ENCODE measurements at places on chromosomes 11 and 22. TPM values are rescaled to one million over a fixed set of nuclear protein-coding genes. Genes with fewer than 3 reads are reported as not detected.

GRCh38 chr22:29391546-29391945 is 3.2 kb upstream of the AP1B1 start:
- DNase-seq = no peak

Gene CASP1
- 21.1 TPM for total RNA-seq

DNA sequence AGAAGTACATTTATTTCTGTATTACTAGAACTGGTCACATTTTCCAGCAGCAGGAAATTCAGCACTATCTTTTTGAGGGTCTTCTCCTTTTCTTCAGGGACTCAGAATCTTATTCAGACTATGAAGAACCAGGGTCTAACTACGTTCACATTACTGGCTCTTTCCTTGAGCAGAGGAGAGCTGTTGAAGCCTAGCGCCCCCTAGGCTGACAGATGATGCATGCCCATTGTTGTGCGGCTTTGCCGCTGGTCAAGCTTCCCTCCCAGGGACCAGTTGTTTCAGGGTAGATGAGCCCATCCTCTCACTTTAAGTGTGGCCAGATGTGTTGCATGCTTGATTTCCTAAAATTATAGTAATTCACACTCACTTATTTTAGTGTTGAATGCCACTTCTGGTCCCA is 168.2 kb upstream of the PDGFD start:
- no peak for DNase-seq

DNA sequence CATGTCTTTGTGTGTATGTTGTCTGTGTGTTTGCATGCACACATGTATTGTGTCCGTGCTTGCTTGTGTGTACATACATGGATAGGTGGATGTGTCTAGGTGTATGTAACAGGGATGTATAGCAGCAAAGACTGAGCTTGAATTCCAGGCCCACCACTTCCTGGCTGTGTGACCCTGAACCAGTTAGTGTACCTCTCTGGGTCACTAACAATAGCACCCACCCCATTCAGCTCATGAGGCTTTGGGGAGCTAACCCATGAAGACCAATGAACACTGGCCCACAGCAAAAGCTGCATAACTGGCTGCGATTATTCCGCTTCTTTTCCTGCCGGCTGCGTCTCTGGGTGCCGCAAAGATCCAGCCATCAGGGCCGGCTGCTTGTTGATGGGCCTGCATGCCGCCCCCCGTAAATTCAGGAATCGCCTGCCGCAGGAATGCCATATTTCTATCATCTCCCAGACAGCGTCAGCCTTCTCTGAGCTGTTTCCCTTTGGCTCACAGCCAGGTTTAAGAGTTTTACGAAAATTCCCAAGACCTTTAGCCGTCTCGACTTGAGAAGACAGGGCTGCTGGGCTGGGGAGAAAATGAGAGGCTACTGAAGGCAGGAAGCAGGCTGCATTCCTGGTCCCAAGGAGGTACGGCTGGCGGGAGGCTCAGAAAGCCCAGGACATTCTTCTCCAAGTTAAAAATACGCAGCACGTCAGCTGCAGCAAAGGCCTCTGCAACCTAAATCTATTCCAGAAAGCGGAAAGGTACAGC is 224.6 kb downstream of the MN1 start:
- no peak for DNase-seq

GRCh38 chr22:24302591-24302990 is 32.0 kb downstream of the SPECC1L start:
- DNase-seq = no peak

DNA sequence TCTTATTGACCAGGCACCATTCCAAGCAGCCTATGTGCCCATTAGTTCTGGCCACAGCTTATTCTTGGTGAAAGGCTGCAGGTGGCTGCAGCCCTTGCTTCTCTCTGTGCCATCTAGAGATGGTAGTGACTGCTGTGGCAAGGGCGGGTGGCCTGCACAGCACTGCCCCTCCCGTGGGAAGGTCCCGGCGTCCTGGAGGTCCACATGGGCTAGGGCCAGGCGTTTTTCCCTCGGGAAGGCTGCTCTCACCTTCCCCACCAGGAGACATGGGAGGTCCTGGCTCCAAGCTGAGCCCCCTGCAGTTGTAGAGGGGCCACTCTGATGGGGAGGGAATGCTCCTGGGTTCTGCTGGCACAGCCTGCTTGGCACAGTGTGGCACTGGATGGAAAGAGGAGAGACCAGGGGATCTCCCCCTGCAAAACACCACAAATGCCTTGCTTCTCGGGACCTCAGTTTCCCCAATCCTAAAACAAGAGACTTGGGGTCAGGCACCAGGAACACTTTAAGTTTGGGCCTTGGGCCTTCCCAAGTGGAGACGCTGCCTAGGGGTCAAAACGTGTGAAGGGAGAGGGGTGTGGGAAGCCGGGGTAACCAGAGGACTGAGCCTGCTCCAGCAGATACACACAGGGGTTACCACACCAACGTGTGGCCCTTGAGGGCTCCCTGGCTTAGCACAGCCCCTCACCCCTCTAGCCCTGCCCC is 10.0 kb upstream of the TBC1D22A start:
- no peak for DNase-seq

DNA sequence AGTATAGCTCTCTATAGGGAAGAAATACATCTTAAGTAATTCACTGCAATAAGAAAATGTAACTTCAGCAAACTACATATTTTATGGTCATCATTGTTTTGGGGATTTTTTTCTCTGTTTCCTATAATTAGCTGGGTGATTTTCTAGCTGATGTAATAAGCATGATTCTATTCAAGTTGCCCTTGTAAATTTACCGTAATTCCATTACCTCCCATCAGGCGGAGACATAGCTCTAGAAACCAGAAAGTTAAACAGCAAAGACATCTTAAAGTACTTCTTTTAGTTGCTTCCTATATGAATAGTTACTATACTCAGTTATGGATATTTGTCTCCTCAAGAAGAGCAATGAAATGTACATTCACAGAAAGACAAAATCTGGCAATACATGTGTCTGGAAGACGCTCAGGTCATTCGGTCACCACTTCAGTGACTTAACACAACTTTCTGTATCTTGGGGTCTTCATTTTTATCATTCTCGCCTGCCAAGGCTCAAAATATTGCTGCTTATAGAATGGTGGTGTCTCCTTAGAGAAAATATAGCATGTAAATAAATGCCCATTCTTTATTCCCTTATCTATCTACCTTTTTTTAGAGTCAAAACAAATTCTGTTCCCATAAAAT is 239.9 kb upstream of the ZC3H12C start:
- DNase-seq = no peak

DNA sequence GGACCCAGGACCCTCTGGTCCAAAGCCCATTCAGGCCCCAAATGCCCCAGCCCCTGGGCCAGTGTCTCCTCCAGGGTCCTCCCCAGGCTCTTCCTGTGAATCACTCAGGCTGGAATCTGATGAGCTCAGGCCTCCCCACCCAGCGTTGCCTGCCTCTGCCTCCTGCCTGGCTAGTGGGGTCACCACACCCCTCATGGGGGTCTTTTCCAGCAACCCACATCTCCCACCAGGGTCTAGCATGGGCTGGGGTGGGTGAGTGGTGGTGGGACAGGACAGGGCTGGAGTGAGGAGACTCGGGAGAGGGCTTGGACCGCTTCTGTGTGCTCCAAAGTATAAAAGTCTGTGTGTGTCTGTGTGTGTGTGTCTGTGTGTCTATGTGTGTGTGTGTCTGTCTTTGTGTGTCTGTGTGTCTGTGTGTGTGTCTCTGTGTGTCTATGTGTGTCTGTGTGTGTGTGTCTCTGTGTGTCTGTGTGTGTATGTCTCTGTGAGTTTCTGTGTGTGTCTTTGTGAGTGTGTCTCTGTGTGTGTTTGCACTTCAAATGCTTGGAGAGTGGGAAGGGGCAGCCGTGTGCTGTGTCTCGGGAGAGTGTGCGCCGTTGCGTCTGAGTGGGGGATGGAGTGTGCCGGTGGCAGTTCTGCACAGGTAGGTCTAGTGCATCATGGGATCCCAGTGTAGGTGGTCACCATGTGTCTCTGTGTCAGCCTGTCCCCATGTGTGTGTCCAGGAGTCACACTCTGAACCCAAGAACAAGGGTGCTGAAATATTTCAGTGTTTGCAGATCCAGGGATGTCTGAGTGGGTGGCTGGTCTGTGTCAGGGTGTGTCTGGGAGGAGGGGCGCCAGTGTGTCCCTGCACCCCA is 8.8 kb downstream of the RIN1 start:
- no peak for DNase-seq

DNA sequence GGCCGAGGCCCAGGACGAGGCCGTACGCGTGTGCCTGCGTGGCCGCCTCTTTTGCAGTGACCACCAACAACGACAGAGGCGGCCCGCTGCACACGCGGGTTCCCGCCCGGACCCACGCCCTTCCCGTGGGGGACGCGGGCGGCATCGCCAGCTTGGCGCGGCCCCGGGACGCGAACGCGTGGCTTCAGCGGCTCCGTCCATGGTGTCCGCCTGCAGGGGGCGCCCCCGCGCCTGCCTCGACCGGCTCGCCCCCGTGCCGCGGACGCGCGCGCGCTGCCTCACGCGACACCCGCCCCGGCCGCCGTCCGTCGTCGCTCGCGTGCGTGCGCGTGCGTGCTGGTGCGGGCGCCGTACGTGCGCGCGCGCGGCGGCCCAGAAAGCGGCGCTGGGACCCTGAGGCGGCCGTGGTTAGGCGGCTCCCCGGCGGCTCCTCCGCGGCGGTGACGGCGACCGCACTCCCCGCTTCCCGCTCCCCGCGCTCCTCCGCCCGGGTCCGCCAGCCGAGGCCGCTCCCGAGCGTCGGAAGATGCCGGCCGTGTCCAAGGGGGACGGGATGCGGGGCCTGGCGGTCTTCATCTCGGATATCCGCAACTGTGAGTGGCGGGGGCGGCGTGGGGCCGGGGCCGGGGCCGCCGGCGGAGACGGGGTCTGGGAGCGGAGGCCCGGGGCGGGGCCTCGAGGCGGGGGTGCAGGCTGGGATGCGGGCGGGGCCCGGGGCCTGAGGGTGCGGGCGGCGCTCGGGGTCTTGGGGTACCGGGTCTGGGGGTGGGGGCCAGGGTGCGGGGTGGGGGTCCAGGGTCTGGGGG is at the start of gene AP2A2:
Gene AP2A2 (plus strand): TSS at position 375 of the 806 bp plus-strand sequence. CDS start 152 bp downstream, at position 527.
- DNase-seq = peak; percentile 90

- DNase-seq = no peak
Observed at GRCh38 chr11:80362563-80363340, 921.9 kb upstream of the TENM4 start.

GRCh38 chr11:102244681-102245409 is 72.4 kb upstream of the BIRC3 start:
- DNase-seq = no peak

DNA sequence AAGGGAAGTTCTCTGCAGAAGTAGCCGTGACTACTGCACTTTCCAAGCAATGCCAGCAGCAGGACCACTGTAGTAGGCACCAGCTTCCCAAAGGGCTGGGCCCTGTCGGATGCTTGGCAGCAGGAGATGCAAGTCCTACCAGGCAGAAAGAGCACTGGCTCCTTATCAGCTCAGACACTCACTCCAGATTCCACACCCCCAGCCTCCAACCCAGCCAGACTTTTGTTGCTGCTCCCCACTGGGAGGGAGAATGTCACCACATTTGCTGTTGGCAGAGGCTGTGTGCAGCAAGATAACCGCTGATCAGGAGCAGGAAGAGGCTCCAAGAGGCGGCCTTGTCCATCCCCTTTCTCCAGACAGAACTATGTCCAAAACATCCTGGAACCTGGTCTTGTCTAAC is 118.7 kb downstream of the C11orf58 start:
- DNase-seq = no peak

- no peak for DNase-seq
Observed at GRCh38 chr11:1440066-1440465, 46.5 kb downstream of the MOB2 start.

Gene CCDC87
- total RNA-seq = 0.29 TPM

DNA sequence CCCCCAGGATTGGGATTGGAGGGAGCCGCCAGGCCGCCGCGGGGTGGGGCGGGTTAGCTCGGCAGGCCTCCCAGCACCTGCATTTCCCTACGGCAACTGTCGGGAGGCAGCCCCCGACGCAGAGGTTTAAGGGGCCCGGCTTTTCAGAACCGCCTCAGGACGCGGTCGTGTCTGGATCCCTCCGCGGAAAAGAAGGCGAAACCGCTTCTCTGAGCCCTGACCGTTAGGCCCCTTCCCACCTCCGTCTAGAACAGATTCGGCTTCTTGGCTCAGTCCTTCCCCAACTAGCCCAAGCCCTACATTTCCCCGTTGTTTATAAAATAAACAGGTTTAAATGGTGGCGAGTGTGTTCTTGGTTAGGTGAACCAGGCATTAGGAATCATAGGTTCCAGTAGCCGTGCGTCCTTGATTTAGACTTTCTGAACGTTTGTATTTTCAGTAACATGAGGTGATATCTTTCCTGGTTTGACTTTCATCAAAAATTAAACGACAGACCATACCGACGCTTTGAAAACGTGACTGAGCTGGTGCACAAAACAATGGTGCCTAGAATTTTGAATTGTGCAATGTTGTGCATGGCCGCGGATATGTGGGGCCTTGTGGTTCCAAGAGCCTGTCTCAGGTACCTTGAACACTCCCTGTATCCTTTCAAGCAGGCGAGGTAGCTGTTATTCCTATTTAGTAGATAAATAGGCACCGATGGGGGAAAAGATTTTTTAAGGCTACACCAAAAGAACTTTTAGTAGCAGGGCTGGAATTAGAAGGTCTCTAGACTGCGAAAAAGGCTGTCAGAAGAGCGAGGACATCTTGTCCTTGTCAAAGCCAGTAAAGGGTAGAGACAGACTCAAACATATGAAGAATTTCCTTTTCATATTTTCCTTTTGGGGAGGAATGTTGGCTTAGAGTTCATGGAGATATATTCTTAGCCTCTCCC is 1.2 kb upstream of the HSPA8 start:
- DNase-seq = peak; percentile 41

DNA sequence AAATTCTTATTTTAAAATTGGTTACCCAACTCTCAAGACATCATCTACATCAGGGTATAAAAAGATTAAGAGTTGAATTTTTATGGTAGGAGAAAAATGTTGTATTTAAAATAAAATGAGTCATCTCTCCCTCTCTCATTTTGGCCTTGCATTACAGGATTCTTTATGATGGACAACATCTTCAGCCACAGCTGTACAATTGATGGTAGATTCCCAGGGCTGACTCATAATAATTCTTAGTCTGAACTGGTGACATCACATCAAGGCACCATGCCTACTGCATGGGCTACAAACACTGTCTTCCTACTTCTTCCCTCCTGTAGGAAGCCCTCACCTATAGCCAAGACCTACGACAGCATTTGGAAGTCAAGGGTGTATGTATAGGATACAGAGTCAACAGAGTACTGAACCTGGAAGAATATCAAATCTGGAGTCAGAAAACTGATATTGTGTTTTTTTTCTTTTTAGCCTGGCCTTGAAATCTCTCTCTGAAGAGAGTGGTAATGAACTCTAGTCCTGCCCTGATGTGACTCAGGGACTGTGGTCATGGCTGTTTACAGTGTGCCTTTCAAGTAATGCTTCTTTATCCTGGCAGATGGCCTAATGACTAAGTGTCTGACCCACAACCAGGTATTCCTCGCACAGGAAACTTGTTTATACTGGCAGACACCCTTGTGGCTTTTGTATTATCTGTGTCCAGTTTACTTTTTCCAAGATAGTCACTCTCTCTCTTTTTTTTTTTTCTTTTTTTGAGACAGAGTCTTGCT is 32.5 kb downstream of the MRGPRX2 start:
- no peak for DNase-seq

Gene OR52H1
- not detected for total RNA-seq

DNA sequence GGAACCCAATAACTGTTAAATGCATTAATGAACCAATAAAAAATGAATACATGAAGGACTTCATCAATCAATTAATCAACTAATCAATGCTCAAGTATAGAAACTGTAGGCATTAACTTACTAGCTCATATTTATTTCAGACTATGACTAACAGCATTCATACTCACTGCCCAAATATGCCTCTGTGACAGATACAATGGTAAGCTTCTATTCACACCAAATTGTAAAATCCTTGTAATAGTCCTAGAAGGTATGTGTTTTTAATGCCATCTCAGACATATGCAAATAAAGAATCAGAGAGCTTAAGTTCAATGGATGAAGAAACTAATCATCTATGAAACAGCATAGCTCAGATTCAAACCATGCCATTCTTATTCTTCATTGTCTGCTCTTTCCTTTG is 1253.6 kb upstream of the TENM4 start:
- no peak for DNase-seq

Gene ADAMTS15
- not detected for total RNA-seq
